ENCODE measurements at places on chromosomes 13 and 19.

DNA sequence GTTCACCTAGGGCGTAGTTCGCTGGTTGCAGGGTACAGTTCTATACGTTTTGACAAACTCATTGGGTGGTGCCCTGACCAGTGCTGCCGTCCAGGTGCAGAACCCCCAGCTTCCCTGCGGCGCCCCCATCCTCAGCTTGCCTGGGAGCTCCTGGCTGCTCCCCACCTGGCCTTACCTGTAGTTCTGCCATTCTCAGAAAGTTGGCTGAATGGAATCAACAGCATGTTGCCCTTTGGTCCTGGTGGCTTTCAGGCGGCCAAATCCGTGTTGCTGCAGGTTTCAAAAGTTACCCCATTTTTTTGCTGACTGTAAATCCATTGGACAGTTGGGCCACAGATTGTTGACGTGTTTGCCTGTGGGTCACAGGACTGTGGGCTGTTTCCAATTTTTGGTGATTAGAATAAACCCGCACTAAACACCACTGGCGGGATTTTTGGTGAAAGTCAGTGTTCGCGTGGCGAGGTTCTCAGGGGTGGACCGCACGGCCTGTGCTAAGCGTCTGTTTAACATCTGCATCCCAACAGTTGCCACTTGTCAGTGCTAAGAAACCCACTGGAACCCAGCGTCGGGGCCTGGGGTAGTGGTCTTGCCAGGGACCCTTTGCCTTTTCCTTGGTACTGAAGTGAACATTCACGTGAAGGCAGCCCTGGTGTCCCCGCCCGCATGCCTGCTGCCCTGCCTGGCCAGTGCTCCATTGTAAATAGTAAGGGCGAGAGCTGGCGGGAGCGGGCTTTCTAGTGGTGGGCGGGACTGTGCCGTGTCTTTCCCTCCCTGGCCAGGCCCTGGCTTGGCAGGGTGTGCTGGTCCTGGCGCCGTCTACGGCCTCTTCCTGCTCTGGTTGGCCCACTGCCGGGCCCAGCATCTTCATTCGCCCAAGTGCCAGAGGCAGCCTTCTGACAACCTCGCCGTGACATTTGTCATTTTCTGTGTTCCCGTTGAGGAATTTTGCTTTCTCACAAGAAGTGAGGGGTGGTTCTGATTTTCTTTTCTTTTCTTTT lies 3.3 kb downstream of the DOT1L start:
- DNase-seq, result no peak

- DNase-seq, result no peak
These were observed 635.4 kb upstream of the ARGLU1 start for GRCh38 chr13:107203146-107203847.

DNA sequence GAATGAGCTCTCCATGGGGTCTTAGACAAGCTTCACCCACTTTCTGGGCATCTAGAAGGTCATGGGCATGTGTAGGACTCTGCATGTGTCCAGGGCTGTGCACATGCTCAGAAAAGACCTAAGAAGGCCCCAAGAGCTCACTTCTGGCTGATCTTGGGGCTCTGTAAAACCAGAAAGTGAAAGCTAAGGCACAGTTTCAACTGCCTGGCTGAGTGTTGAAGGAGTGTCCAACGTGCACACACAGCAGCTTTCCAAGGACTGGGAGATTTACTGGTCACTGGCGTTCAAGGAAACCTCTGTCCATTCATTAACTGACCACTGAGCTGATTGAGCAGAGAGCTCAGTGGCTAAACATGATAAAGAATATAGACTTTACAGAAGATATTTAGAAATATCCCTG lies 137.9 kb downstream of the KATNAL1 start:
- DNase-seq, result no peak

- DNase-seq, result peak; percentile 16
These were observed 607.6 kb downstream of the FGF9 start for GRCh38 chr13:22278336-22278929.

- peak; percentile 94 for DNase-seq
These were observed at the start of gene SUCLA2 for GRCh38 chr13:48001114-48001881. Gene SUCLA2 (minus strand): TSS chr13:48001273. CDS start chr13:48001269, 4 bp downstream.

DNA sequence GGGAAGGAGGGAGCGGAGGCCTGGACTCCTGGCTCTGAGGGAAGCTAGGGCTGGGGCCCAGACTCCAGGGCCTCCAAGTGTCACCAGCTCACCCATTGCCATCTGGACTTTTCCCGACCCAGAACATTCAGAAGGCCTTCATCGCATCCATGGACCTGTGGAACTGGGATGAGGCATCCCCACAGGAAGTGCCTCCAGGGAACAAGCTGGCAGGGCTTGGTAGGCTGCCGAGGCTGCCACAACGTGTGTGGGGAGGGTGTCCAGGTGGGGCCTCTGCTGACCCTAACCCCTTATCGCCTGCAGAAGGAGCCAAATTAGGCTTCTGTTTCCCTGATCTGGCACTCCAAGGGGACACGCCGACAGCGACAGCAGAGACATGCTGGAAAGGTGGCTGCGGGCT lies 767 bp downstream of the ETV2 start:
- DNase-seq, result no peak

DNA sequence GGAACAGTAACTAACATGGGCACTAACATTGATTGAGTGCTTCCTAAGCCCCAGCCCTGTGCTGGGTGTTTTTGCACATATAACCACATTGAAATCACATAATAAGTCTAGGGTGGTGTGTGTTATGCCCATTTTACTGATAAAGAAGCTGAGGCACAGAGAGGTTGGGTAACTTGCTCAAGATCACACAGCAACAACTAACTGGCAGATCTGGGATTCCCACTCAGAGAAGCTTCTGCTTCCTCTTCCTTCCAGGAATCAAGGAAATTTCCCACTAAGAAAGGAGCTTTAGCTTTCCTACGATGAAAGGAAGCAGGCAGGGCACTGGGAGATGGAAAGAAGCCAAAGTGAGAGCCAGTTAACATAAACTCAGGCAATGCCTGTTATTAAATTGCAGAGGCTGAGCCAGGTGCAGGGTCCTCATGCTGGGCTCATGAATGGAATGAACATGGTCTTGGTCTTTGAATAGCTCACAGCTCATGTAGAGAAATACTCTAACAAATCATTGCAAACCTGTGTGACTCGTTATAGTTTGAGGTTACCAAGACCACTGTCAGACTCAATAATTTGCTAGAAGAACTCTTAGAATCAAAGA lies 10.1 kb downstream of the SSC5D start:
- DNase-seq, result no peak

DNA sequence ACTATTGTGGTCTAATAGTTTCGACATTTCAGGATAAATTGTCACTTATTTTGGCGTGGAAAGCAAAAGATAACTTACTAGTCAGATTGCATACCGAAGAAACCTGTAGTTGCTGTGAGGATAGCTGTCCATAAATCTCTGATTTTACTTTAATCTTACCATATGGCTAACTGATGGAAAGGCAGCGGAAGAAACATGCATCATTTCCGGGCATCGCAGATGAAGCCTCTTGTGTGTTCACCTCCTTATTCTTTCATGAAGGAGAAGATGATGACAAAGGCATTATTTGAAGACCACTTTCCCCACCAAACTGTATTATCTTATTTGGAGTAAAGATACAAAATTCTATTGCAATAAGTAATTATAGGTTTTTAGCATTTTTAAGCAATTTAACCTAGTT lies 763.6 kb upstream of the SLITRK6 start:
- no peak for DNase-seq

DNA sequence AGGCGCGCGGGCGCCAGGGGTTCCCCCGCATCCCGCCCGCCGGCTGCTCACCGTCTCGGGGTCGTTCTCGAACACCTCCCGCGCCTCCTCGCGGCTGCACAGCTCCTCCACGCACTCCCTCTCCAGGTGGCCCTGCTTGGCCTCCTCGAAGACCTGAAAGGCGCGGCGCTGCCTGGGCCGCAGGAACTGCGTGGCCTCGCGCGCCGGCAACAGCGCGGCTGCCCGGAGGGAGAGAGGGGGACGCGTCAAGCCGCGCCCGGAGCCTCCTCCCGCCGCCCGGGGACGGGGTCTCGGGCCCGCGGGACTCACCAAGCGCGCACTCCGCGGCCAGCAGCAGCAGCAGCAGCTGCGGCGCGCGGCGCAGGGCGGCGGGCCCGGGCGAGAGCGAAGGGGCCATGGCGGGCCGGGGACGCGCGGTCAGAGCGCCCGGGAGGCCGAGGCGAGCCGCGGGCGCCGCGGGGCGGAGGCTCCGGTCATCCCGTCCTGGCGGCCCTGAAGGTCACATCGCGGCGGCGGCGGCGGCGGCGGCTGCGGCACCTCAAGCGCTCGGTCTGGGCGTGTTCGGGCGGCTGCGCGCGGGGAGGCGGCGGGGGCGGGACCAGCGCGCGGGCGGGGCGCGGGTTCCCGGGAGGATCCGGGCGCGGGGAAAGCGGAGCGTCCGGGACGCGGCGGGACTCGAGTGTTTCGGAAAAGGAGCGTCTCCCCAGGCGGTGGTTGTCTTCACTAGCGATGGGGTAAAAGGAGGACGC lies at the start of gene GAS6:
Gene GAS6, minus strand, starts transcription at position 553 of the 749 bp plus-strand sequence. Its CDS starts 156 bp downstream, at position 397.
- peak; percentile 41 for DNase-seq

DNA sequence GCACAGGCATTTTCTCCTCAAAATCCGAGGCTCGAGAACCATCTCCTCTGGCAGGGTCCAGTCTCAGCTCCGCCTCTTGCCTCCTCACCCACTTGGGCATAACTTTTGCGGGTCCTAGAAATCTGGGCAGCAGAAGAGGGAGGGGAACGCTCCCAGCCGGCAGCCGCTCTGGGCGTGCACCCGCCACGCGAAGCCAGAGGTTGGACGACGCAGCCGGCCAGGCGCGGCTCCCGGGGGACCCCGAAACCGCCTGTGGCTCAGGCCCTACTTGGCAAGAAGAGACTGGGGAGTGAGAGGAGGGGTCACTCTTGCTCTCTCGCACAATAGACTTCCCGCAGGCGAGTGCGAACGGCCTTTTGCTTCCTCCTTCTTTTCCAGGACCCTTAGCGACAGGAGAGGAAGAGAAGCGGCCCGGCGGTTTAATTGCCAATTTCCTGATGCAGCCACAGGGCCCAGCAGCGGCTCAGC lies 6.0 kb upstream of the SOX1 start:
- DNase-seq, result no peak

DNA sequence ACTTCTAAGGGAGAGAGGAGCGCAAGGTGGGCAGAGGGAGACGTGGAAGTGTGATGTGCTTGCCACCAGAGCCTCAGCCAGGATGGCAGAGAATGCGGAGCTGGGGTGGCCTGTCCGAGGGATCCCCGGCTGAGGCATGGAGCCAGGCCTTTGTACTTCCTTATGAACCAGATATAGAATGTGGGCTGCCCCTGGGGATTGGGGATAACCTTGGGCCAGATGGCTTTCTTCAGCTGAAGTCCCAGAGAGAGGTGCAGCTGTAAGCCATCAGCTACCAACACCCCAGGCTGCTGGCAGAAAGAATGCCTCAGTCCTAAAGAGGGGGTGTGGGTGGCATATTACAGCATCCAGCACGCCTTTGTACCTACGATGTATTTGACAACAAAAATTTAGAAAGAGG lies 25.5 kb upstream of the FBXO17 start:
- no peak for DNase-seq

- DNase-seq, result no peak
These were observed 25.5 kb downstream of the ARHGEF7 start for GRCh38 chr13:111140562-111141105.

DNA sequence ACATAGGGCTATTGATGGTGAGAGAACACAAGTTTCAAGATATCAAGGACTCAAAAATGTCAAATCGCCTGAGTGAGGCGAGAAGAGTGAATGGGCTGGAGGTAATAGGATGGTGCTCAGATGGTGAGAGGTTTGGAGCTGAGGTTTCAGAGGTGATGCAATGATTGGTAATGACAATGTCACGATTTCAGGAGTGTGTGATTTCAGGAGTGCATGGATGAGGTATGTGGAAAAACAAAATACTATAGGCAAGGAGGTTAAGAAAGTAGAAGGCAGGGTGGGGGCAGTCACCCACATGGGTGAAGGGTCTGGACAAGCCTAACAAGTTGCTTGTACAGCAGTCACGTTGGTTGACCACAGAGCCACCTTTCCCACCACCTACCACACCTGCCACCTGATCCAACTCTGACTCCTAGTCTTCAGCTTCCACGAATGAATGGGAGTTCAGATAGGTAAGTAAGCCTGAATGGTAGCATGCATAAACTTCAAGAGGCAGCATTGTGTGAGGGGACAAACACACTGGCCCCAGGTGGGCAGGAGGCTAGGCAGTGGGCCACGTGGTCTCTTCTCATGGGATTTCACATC lies 71.5 kb downstream of the RUBCNL start:
- no peak for DNase-seq
